ENCODE measurements at places on chromosomes 5 and 9.

- no peak for DNase-seq
Observed at GRCh38 chr5:10994091-10994986, 233.3 kb upstream of the DAP start.

DNA sequence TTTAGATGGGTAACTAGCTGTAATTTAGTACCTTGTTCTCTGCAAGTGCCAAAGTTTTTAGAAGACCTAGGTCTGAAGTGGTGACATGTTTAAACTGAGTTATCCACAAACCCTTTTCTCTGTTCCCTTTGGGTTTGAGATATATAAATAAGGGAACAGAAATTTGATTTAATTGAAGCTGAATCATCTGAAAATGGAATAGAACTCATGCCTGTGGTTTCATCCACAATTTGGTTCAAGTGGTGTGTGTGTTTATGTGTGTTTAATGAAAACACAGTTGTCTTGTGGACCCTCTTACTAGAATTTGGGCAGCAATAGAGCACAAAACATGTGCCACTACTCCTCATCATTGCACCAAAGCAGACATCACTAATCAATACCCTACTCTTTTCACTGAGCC is 216.9 kb downstream of the GLIS3 start:
- no peak for DNase-seq

GRCh38 chr9:9437641-9438040 is 1175.2 kb downstream of the PTPRD start:
- DNase-seq = no peak

DNA sequence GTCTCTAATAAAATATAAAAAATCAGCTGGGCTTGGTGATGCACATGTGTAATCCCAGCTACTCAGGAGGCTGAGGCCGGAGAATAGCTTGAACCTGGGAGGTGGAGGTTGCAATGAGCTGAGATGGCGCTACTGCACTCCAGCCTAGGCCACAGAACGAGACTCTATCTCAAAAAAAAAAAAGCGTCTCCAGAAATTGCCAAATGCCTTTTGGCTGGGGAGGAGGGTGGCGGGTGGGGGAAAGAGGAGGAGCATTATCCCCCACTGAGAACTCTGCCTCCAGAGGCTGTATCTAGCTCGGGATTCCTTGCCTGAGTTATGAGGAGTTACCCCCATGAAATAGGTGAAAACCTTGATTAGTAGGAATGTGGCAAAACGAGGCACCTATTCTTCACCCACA is 4.8 kb downstream of the ROPN1L start:
- DNase-seq = no peak

GRCh38 chr9:132638240-132638639 is 31.5 kb downstream of the DDX31 start:
- no peak for DNase-seq

GRCh38 chr9:134358662-134359319 is 32.5 kb downstream of the RXRA start:
- DNase-seq = no peak

GRCh38 chr9:130138171-130138653 is 34.0 kb upstream of the NCS1 start:
- DNase-seq = no peak

DNA sequence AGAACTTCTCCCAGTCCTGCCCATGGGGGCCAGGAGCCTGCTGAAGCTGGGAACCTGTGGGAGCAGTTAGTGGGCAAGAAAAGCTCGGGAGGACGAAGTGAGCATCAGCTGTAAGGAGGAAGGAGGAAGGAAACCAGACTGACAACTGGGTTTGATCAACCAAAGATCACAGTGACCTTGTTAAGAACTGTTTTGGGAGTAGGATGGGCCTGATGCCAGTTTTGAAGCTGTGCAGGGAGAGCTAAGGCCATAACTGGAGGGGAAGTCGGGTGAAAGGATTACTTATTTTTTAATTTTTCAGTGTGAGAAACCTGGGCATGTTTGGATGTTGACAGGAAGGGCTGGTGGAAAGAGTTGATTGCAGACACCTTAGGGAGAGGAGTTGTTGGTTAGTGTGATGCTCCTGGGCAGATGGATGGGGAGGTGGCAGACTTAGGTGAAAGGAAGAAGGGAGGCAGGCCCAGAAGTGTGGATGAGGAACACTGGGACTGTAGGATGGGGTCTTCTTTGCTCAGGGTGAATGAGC is 58.3 kb upstream of the KLF4 start:
- no peak for DNase-seq

- peak; percentile 87 for DNase-seq
Observed at GRCh38 chr9:129026442-129027223, 1.5 kb downstream of the SH3GLB2 start.

GRCh38 chr5:156475182-156476157 is 148.5 kb downstream of the SGCD start:
- no peak for DNase-seq

DNA sequence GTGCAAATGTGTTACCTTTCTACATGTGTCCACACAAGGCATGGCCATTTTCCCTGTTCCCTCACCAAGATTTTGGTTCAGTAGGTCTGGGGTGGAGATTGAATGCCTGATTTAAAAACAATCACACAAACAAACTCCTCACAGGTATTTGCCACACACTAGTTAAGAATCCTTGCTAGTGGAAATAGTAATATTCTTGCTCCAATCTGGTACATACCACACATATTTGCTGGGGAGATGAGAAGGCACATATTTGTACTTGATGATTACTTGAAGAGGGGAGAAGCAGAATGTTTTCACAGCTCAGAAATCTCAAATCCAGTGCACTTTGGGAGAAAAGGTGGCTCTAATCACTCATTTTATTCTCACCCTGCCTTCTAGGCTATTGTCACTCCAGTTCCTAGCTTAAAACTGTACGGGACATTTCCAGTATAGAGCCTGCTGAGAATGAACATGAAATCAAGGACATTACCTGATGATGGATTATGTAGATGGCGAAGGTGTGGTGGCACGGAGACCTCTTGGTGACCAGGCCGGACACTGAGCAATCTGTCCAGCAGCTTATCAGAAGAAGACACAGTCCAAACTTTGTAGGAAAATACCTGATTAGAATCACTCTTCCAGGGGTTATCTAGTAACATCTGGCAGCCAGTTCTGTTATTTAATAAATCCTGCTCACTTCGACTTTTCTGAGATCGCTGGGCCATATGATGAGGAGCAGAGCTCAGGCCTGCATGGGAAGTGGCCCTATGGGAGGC is 116.1 kb upstream of the IL6ST start:
- no peak for DNase-seq

DNA sequence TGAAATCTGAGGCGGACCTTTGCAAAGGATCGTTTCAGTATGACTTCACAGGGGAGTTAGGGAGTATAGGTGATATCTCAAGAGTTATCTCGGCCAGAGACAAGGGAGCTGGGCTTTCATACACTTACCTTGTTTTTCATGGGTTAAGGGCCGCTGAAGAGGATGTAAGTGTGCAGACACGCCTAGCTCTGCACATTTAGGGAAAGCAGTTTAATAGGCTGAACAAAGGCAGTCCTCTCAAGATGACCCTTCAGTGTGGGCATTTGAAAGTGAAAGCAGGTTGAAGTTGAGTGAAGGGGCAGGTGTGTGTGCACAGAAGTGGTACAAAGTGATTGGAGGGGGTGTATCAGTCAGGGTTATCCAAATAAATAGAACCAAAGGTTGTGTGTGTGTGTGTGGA is 33.1 kb upstream of the PRXL2C start:
- no peak for DNase-seq

DNA sequence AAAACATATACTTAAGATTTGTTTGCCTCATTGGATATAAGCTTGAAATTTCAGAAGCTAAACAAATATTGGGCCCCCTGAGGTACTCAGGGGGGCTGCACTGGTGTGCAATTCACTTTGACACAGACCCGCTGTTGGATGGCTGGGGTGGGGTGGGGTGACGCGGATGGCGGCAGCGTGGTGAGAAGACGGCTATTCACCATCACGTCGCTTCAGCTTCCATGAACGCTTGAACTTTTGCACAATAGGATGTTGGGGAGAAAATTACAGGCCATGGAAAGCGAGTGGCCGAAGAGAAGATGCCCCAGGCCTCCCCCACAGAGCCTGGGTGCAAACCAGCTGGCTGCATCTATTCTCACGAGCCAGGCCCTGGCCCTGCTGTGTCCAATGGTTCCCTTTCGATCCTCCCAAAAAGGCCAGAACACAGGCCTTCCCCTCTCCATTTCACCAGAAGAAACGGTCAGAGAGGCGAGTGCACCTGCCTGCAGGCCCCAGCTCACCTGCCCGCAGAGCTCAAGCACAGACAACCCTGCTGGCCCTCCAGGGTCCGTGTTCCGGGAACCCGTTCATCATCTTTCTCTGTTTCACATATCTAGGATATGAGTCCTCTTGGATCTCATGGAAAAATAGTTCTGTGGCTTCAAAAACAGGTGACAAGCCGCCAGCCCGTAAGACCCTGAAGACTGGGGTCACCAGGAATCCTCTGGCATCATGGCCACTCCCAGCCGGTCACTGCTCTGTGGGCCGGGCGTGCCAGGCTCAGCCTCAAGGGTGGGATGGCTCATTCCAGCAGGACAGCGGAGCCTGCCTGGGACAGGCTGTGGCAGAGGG is 46.8 kb upstream of the SARDH start:
- no peak for DNase-seq

GRCh38 chr9:4762886-4763541 is 22.0 kb upstream of the AK3 start:
- no peak for DNase-seq

- no peak for DNase-seq
Observed at GRCh38 chr5:139897342-139897741, 101.7 kb downstream of the PSD2 start.

GRCh38 chr5:129905473-129906176 is 1.4 kb downstream of the CHSY3 start:
- no peak for DNase-seq
